ENCODE measurements at places on chromosomes 2 and 18.

DNA sequence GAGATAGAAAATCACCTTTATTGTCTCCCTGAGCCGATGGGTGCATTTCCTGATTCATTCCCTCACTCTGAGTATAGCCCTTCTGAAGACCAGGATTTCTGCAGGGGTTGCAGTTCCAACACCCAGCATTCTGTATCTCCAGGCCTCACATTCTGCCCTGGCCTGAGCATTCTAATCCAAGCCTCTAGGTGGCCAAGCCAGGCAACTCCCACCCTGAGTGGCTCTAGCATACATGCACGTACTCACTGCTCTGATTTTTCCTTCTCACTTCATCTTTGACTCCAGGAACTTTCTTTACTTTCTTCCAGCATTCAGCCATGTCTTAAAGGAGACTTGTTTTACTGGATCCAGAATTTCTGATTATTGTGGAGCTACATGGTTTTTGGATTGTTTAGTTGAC, 100.7 kb upstream of the STK39 start:
- DNase-seq, result no peak

GRCh38 chr2:202164411-202164810, 74.0 kb downstream of the SUMO1 start:
- DNase-seq, result no peak

DNA sequence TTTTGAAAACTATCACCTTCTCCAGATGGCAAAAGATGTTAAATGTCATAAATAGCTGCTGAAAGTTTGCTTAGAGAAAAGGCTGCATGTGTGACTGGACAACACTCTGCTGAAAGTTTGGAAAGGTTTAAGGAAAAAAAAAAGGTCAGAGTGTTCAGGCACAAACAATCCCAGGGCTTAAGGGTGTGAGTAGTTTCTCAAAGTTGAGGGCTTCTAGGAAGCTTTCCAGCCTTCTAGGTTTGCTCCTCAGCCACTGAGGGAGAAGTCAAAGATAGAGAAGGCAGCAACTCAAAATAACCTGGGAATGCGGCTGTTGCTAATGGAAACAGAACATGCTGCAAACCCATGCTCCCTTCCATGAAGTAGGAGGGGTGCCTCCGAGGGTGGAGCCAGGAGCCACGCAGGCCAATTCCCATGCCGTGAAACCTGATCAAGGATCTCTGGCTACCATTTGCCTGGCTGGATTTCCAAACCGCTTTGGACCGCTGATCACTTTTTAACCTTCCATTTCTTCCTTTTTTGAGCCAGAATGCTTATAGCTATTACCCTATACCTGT, 88.0 kb downstream of the TEX51 start:
- DNase-seq, result no peak

DNA sequence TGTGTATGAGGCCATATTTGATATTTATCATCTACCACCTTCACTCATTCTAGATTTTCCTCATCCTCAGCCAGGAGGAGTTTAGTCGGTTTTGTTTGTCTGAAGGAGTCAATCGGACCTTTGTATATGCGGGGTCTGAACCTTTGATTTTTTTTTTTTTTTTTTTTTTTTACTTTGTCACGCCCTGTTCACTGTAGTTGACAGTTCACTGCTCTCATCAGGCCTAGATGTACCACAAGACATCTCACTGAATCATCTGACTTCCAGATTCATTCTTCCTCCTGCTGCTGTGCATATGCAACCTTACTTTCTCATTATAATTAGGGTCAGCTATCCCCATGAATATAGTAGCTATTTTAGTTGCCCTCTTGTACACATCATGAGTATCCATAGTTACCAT, 133.2 kb downstream of the ARHGAP15 start:
- DNase-seq, result no peak

DNA sequence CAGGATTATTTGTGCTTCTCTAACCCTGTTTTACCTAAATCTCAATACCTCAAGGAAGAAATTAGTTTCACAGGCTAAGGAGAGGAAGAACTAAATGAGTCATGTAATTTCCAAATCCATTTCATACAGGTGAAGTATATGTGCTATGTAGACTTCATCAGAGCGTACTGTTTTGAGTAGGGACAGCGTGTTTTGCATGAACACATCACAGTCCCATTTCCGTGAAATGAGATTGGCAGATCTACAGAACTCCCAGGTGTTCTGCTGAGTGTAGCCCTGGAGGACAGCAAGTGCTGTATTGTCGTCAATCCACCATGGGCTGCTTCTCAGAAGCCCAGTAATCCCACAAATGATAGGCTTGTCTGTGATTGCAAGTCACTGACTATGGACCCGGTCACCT, 97.7 kb downstream of the XRCC5 start:
- no peak for DNase-seq

DNA sequence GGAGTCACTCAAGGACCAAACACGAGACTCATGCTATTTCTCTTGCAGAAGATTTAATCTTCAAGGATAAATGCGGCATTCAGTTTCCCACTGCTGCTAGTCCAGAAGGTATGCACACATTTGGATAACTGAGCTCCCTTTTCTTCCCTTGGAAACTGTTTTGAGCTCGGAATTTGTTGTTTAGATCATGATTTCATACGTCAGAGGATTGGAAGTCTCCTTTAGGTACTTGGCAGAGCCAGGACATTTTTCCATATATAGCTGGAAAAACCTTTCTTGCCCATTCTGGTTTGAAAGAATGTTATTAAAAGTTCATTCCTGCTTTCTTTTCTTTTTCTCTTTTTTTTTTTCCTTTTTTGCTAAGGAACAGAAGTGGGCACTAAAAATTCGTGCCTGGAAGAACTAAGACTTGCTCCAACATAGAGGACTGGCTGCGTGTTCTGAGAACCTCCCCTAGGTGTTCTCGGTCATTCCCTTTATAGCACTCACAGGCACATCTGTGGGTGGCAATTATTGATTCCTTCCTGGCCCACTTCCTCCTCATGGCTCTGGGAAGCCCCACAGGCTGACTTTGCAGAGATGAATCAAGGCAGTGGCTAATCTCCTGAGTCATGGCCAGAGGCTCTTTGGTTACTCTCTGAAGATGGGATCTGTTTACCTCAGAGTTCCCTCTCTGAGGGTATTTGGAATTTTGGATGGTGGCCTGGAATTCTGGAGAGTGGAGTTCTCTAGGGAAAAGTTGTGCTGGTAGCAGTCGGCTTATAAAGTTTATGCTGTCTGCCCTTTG, 104.8 kb downstream of the PLCL1 start:
- DNase-seq, result no peak

DNA sequence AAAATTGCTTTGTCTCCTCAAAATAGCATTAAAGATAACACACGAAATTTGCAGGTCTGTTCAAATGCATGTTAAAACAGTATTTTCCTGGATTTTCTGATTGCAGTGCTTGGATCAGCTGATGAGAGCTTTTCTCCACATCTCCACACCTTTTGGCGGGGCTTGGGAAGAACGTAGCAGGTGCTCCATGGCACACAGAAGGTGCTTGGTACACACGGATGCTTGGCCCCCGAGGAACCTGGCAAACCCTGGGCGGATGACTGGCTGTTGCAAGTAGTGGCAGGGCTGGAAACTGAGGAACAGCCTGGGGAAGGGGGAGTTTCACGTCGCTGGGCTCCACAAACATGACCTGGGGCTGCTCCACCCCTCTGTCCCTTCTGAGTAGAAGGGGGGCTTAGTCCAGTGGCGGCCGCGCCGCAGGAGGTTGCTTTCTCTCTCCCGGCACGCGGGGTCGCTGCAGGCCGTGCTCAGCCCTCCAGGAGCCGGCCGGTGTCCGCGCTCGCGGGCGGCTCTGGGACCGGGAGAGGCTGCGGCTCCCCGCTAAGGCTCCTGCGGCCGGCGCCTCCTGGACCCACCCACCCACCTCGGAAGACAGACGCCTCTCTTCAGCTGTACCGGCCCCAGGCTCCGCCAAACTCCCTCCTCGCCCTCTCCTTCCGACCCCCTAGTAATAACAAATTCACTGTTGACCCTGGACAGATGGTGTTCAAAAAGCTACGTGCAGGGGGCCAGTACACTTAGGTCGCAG, 69.3 kb downstream of the MARCO start:
- no peak for DNase-seq

DNA sequence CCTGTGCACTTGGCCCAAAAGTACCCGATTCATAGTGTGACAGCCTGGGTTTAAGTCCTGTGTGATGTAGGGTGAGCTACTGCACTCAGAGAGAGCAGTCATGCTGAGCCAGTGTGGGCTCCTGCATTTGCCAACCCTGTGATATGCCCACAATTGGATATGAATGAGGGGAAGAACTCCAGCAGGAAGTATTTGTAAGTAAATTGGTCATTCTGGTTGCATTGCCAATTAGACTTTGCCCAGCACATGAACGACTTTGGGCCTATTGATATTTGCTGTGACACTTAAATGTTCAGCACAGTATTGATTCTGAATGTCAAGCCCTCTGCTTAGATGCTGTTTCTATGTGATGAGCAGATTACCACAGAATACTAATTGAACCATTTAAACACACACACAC, 570.9 kb downstream of the PIK3C3 start:
- DNase-seq, result no peak

- no peak for DNase-seq
These were observed 164.9 kb downstream of the GFPT1 start for GRCh38 chr2:69221960-69222751.

- DNase-seq, result no peak
These were observed 6.3 kb downstream of the THUMPD2 start for GRCh38 chr2:39772812-39773152.

DNA sequence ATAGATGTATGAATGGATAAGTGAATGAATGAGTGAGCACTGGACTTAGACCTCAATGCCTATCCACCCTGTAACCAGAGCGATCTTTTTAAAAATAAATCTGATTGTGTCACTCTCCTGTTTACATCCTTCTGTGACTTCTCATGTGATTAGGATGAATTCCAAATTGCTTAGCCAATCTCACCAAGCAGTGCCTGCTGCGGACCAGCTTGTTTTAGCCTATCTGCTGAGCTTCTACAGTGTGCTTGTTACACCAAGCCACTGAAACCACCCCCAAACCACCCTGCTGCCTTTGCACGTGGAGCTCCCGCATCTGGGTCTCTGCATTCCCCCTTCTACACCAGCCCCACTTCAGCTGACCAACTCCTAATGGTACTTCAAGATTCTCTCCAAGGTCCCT, 265.4 kb downstream of the EN1 start:
- no peak for DNase-seq

DNA sequence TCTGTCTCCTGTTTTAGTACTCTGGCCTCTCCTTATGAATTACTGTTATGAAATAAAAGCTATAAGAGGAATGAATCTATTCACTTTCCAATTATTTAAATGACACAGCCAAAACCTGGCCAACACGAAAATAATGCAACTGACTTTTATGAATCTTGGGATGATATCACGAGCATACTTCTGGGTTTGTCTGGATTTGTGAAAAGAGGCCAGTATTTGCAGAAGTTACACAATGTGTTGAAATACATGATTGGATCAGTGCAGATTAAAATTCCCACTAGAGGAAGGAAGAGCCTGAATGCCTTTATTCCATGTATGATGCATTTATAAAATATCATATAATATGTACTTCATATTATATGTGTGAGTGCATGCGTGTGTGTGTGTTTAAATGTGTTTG, 418.2 kb downstream of the GRB14 start:
- DNase-seq, result no peak

DNA sequence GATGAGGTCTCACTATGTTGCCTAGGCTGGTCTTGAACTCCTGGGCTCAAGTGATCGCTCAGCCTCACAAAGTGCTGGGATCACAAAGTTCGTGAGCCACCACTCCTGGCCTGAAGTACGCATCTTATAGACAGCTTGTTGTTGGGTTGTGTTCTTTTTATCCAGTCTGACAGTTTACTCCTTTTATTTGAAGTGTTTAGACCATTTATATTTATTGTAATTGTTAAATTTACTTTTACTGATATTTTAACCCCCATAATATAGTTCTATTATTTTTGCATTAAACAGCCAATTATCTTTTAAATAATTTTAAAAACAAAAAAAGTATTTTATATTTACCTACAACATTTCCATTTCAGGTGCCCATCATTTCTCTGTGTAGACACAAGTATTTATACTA, 303.0 kb upstream of the HDAC4 start:
- no peak for DNase-seq

DNA sequence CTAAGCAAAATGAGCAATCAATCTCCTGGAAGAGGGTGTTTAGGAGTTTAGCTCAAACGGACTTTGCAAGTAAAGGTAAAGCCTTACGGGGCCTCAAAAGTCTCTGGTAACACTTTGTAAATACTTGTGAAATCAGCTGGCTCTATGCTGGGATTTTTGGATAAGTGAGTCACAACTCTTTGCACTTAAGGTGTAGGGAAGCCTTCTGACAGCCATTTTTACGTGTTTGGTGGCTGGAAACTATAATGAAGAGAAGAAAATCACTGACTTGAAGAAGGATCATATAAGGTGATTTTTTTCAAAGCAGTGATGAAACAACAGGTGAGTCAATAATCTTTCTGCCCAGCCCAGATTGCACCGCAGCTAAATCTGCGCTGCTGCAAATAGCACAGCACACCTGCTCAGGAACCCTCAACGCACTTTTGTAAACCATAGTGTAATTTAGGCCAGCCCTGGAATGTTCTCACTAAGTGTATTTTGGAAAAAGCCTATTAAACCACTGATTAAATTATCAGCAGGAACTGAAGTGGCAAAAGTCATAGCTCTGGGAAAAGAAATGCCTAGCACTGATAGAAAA, 218.8 kb downstream of the AGPS start:
- no peak for DNase-seq

- DNase-seq, result no peak
These were observed 4.0 kb downstream of the CAPN13 start for GRCh38 chr2:30803281-30803680.

- no peak for DNase-seq
These were observed 63.5 kb downstream of the CAVIN2 start for GRCh38 chr2:191783416-191783815.

DNA sequence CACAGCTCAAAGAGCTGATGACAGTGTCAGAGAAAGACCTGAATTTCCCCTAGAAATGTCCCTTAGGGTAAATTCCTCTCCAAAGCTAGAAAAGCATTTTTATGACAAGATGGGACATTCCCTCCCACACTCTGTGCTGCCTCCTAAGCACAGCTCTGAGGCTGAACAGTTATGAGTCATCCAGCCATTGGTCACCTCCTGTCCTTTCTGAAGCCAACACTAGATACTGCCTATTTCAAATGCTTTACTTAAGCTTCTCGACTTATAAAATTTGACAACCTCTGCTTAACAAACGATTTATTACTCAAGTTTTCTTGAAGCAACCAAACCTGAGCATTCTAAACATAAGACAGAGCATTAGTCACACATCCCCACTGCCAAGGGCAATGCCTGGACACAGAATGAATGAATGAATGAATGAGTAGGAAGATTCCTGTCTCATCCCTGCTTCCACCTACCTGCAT, 35.4 kb downstream of the B4GALT6 start:
- DNase-seq, result no peak

DNA sequence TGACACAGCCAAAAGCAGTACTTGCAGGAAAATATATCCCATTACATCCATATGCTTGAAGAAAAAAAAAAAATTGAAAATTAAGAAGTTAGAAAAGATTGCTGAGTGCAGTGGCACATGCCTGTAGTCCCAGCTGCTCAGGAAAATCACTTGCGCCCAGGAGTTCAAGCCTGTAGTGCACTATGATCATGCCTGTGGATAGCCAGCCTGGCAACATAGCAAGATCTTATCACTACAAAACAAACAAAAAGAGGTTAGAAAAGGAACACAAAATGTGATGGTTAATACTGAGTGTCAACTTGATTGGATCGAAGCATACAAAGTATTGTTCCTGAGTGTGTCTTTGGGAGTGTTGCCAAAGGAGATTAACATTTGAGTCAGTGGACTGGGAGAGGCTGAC, 361.9 kb downstream of the NYAP2 start:
- DNase-seq, result no peak

GRCh38 chr2:107430006-107430405, 396.7 kb upstream of the RGPD4 start:
- DNase-seq, result no peak

- DNase-seq, result no peak
These were observed 98.7 kb upstream of the ST3GAL5 start for GRCh38 chr2:85987266-85988174.
